ENCODE measurements at places on chromosomes 13 and 19.

GRCh38 chr19:1231729-1232637, 5.8 kb downstream of the CBARP start:
- no peak for DNase-seq

GRCh38 chr19:42442833-42443232, at the start of gene CXCL17:
TSS of gene CXCL17 (minus strand) at chr19:42442946. CDS start at chr19:42442832, 114 bp downstream.
- DNase-seq = no peak

DNA sequence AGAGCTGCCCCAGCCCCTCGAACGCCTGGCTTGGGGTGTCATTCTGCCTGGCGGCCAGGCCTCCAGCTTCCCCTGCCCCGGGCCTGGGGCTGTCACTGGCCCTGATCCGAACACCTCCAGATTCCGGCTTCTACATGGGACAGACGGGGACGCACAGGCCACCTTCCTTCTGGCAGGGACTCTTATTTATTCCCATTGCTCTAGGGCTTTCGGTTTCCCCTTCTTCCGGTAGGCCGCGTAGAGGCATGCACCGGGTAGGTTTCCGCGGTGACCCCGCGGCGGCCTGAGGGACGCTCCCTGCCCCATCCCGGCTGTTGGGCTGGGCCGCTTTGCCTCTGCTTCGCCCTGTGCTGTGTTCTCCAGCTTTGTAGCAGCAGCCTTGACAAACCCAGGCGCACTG, 28.2 kb downstream of the CERS1 start:
- no peak for DNase-seq

- no peak for DNase-seq
Observed at GRCh38 chr13:85332615-85333014, 466.6 kb downstream of the SLITRK6 start.

- no peak for DNase-seq
Observed at GRCh38 chr13:77928909-77929308, 10.3 kb upstream of the EDNRB start.

DNA sequence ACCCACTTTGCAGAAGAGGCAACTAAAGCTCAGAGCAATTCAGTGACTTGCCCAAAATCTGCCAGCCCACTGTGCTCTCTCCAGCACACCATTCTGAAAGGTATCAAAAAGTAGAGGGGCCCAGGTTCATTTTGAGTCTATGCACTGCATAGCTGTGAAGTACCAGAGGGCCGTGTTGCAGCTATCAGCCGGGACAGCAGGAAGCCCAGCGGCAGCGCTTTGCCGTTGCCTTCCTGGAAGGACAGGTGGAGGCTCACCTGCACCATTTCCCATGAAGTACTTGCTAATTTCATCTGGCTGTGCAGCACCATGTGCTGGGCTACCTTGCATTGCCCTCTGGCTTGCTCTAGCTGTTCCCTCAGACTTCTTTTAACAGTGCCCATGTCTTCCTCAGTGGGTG, 2.7 kb upstream of the SERPINE3 start:
- DNase-seq = no peak

- DNase-seq = no peak
Observed at GRCh38 chr13:69213396-69213795, 894.2 kb upstream of the ATXN8OS start.

DNA sequence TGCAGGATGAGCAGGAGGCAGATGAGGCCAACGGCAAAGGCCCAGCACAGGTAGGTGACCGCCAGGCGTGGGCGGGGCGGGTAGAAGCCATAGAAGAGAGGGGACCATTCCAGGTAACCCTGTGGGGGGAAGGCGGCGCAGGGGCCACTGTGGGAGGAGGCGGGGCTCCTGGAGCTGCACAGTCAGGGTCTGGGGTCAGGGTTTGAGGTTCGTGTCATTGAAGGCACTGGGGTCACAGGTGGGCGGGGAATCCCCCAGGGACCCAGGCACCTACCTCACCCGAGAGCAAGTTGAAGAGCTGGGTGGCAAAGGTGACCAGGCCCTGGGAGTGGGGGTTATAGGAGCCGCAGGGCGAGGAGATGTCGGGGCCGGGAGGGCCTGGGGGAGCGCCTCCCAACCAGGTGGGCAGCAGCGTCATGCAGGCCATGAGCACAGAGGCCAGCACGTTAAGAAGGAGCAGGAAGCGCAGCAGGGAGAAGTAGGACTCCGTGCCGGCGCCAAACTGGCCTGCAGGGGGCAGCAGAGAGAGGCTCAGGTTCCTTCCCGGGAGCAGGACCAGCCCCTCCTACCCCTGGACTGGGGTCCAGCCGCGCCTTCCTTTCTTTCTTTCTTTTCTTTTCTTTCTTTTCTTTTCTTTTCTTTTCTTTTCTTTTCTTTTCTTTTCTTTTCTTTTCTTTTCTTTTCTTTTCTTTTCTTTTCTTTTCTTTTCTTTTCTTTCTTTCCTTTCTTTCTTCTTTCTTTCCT, 4.6 kb downstream of the TMC4 start:
- DNase-seq = peak; percentile 82

DNA sequence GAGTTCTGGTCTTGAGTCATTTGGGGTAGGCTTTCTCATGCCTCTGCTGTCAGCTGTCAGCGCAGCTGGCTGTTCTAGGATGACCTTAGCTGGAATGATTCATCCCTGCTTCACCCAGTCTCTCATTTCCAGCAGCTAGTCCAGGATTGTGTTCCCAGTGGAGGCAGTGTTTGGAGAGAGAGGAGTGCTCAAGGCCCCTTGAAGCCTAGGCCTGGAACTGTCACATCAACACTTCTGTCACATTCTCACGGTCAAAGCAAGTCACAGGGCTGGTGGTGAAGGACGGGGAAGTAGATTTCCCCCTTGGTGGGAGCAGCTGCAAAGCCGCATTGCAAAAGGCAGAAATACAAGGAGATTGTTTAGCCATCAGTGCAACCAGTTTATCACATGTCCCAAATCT, 15.2 kb downstream of the TPT1 start:
- DNase-seq = no peak

- DNase-seq = no peak
Observed at GRCh38 chr13:114151565-114152284, 19.3 kb upstream of the RASA3 start.

DNA sequence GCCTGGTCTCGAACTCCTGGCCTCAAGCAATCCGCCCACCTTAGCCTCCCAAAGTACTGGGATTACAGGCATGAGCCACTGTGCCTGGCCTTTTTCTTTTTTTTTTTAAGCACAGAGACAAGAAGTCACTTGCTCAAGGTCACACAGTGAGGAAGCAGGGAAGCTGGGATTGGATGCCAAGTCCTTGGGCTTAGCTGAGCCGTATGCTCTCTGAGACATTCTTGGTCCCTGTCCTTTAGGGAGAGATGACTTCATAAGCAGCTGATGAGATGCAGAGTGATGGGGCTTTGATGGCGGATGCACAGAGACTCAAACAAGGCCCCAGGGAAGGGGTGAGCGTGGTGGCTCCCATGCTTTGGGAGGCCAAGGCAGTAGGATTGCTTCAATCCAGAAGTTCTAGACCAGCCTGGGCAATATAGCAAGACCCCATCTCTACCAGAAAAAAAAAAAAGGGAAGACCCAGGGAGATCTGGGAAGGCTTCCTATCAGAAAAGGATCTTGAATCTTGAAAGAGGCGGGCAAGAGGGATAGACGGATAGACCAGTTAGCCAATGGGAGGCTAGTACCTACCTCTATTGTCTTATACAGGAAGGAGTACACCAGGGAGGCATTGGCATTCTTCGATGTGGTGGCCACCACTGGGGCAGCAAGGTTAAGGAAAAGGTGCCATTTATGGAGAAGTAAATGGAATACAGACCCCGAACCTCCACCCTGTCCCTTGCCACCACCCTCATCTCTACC, 3.9 kb downstream of the AP1M2 start:
- DNase-seq = no peak

- no peak for DNase-seq
Observed at GRCh38 chr19:43332058-43332922, 21.2 kb upstream of the CD177 start.

- no peak for DNase-seq
Observed at GRCh38 chr13:100075700-100076587, 12.9 kb upstream of the PCCA start.

DNA sequence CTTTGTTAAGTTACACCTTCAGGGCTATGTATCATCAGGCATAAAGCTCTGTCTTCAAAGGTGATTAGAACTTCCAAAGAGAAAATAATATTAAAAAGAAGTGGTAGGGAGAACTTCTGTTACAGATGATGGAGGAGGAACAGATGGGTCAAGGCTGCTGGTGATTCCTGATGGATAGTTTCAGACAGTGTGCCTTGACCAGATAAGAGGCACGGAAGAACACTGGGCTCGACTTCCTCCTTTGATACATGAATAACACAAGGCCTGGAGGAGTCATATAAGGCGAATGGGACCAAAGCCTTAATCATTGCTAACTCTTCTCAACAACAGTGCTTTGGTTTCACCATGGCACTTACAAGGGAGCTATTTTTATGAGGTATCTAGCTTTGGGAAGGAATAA, 128.1 kb upstream of the RXFP2 start:
- DNase-seq = no peak

- DNase-seq = peak; percentile 72
Observed at GRCh38 chr19:39031368-39032062, 834 bp downstream of the FBXO27 start.

DNA sequence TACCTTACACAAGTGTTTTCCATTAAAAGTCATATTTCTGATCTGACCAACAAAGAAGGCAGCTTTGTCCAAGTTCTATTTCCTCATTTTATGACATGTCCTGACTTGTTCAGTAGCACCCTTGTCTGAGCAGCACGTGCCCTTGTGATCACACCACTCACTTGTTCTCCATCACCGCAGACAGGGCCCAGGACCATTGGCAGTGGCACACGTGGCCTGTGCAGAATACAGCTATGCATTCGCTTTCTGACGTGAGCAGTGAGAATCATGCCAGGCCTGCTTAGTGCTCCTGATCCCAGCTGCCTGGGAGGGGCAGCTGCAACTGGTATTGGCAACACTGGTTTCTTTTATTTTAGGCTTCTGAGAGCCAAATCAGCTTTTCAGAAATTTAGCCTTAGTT, 134.2 kb downstream of the FRY start:
- DNase-seq = no peak

DNA sequence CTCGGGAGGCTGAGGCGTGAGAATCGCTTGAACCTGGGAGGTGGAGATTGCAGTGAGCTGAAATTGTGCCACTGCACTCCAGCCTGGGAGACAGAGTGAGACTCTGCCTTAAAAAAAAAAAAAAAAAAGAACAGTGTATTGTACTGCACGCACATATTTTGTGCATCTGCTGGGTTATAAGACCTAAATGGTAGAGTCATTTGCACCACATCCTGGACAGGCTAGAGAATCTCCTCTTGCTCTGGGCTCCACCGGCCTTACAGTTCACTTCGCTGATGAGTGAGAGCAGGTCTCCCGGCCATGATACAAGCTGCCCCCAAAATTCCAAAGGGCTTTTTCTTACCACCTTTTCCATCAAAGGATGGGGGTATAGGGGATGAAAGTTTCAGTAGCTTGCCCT, 7.2 kb upstream of the SAE1 start:
- DNase-seq = no peak

GRCh38 chr19:7515110-7515644, 726 bp upstream of the ZNF358 start:
- DNase-seq = no peak

DNA sequence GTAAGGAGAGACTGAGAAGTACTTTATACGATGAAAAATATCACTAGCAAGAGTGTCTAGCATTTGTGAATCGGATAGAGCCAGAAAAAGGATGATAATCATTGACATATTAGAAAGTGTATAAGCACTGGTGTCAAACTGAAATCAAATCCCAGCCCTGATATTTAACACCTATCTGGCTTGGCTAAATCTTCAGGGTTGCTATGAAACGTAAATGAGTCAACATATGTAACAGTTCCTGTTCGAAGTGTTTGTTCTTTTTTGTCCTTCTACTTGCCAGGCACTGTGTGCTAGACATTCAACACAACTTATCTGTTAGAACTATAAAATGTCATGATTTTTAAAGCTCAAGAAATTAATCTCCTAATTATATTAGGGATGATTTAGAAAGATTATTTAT, 40.8 kb downstream of the SERPINE3 start:
- DNase-seq = no peak

GRCh38 chr19:10568062-10568825, 535 bp downstream of the CDKN2D start:
- DNase-seq = no peak

- DNase-seq = no peak
Observed at GRCh38 chr13:106768991-106769390, 201.1 kb upstream of the ARGLU1 start.

GRCh38 chr19:40445780-40446262, 1.7 kb upstream of the SERTAD3 start:
- no peak for DNase-seq

- DNase-seq = no peak
Observed at GRCh38 chr13:65063753-65064152, 2166.4 kb downstream of the PCDH9 start.

- DNase-seq = no peak
Observed at GRCh38 chr19:4717191-4717965, 6.3 kb downstream of the DPP9 start.

- peak; percentile 83 for DNase-seq
Observed at GRCh38 chr19:4229179-4229931, at the start of gene EBI3. TSS of gene EBI3 (plus strand) at chr19:4229523. CDS start at chr19:4229551, 28 bp downstream.

DNA sequence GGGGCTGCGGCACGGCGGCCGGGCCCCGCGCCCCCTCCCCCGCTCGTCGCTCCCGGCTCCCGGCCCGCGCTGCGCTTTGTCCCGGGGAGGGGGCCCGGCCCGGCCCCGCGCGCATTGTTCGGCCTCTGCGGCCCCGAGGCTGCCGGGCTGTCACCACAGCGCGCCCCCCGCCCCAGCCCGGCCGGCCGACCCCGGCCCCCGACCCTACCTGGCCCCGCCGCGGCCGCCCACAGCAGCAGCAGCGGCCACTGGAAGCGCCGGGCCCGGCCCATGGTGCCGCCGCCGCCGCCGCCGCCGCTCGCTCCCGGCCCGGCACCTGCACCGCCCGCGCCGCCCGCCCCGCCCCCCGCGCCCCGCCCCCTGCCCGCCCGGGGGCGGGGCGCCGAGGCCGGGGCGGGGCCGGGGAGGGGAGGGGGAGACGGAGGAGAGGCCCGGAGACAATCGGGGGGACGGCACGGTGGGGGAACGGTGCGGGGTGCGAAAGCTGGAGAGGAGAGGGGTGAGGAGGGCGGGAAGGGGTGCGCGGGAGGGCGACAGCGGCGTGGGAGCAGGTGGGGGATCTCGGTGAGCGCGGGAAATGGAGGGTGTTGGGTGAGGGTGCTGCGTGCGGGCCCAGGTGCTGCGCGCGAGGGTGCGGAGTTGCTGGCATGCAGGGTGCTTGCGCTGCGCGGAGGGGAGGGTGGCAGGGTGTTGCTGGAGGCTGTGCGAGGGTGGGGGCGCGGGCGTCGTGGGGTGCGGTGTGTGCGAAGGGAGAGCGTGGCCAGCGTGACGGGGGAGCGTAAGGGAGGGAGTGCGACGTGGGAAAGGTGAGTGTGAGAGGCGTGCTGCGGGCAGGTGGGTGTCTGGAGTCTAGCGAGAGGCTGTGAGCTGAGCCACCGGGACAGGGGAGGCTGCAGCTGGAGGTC, at the start of gene CADM4:
CADM4 (minus strand) TSS at position 332 of the 905 bp plus-strand sequence; CDS start at position 272, 60 bp downstream.
- peak; percentile 17 for DNase-seq

Data from T-helper 2 cell treated with Interferon-gamma antibody and Interleukin-4, amounts not matched to agents 5 μg/mL and 100 μg/mL, for 36 hours (primary cell).